NCI-H1930 (cell line): ENCODE measurements at places on chromosomes 16 and 17.

- DNase-seq, result no peak
Measured at GRCh38 chr17:61555127-61555566, 35.9 kb downstream of the NACA2 start.

GRCh38 chr16:86199182-86199581 lies 300.2 kb downstream of the IRF8 start:
- DNase-seq, result no peak

GRCh38 chr17:55484575-55484974 lies 26.7 kb downstream of the SMIM36 start:
- no peak for DNase-seq

DNA sequence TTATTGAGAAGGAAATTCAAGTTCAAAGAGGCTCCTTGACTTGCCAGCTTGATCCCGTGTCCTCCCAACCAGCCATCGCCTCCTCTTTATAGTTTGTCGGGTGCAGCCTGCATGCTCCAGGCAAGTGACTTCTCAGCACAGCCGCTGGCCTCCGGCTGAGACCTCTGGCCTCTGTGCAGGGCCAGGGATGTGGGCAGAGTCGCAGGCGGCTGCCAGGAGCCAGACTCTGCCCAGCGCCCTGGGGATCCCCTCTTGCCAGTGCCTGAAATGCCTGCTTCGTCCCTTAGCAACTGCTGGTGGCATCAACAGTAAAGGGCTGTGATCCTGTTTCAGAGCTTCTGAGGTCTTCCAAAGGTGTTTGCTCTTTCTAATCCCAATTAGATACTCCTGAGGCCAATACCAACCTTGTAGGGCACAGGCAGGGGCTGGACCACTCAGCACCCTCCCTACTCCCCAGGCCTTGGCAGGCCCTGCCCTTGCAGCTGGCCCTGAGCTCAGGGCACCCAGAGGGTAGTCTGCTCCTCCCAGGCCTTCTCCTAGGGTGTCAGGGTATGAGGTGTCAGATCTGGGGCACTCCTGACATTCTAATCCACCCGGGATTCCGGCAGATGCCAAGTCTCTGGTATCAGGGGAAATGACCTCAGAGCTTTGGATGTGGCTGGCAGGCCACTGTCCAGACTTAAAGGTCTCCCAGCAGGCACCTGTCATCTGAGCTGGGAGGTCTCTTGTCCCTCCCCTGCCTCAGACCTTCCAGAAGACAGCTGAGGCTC lies 68.0 kb upstream of the SIAH1 start:
- no peak for DNase-seq

- no peak for DNase-seq
Measured at GRCh38 chr17:78993981-78994671, 14.4 kb upstream of the LGALS3BP start.

GRCh38 chr16:69338557-69339288 lies 641 bp downstream of the COG8 start:
- DNase-seq, result no peak

- DNase-seq, result no peak
Measured at GRCh38 chr17:37274461-37274860, 101.3 kb upstream of the C17orf78 start.

DNA sequence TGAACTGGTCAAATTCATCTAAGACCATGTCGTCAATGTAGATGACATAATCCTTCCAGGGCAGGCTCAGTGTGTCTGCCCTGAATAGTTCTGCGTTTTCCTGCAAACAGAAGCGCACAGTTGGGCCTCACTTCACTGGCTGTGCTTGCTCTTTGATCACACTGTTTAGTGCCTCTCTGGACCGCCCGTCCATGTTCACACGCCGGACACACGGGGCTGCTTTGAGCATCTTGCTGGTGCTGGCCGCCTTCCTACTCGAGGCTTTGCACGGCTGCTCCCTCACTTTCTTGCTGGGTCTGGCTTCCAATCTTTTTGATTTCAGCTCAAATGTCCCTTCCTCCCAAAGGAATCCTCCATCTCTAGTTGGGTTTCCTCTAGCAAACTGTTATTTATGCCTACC lies 37.4 kb downstream of the DNAH17 start:
- no peak for DNase-seq

DNA sequence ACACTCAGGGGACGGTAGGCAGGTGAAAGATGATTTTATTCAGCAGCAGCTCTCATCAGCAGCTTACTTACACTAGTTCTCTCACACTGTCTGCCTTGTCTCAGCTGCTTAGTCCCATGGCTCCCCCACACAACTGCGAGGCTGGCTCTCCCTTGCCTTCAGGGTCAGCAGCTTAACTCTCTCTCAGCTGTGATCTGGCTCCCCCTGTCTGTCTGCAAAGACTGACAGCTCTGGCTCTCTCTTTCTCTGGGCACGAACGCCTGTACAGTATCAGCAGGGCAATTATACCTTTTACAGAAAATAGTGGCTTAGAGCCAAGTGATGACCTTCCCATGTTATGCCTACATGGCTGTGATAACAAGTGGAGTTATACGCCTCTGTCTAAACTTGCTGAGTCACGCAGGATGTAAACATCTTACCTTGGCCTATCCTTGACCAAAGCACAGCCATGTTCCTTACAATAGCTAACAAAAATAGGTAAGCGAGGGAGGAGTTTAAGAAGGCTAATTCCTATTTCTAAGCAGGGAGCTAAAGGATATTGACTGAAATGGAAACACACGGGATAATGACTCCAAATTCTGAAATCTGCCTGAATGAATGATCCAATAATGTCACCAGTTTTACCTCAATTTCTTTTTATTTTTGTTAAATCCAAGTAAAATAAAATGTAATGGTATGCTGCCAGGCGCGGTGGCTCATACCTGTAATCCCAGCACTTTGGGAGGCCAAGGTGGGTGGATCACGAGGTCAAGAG lies 1.1 kb upstream of the NDUFAB1 start:
- DNase-seq, result peak; percentile 67

- peak; percentile 29 for DNase-seq
Measured at GRCh38 chr16:71883168-71883848, 674 bp downstream of the ZNF821 start.

- DNase-seq, result no peak
Measured at GRCh38 chr17:72692676-72693075, 399.8 kb downstream of the SLC39A11 start.

GRCh38 chr17:75602644-75603043 lies 15.0 kb downstream of the MYO15B start:
- no peak for DNase-seq

DNA sequence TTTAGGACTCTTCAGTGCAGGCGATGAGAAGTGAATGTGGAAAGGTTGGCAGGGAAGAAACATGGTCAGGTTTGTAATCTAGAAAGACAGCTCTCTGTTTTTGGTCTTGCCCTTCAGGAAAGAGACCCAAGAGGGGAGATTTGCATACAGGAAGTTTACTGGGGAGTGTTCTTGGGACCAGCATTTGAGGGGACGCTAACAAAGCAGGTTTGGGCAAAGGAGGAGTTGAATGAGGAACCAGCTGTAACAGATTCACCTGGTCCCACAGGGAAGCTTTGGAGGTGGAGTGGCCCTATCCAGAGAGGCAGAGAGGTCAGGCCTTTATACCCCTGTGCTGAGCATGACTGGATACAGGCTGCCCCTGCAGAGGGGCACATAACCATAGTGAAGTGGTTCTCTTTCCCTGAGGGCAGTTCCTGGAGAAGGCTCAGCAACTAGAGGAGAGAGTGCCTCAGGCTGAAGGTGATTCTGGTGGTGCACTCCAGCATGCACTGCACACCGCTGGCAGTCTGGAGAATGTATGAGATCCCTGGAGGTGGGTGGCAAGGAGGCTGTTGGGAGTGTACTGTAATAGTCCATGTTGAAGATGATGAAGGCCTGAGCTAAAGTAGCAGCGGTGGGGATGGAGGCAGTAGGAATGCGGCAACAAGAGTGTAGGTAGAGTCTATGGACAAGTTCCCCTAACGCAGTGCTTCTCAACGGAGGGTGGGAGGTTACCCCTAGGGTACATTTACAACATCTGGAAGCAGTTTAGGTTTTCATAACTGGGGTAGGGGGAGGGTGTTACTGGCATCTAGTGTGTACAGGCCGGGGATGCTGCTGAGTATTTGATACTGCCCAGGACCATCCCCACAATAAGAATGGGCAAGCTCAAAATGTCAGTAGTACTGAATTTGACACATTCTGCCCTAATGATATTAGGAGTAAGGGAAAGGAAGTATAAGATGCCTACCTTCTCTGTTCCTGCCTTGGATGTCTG lies 37.2 kb downstream of the MAP2K6 start:
- no peak for DNase-seq

GRCh38 chr17:62745806-62746205 lies 62.3 kb downstream of the MARCHF10 start:
- no peak for DNase-seq

- peak; percentile 52 for DNase-seq
Measured at GRCh38 chr17:45852535-45853297, 8.0 kb downstream of the SPPL2C start.

DNA sequence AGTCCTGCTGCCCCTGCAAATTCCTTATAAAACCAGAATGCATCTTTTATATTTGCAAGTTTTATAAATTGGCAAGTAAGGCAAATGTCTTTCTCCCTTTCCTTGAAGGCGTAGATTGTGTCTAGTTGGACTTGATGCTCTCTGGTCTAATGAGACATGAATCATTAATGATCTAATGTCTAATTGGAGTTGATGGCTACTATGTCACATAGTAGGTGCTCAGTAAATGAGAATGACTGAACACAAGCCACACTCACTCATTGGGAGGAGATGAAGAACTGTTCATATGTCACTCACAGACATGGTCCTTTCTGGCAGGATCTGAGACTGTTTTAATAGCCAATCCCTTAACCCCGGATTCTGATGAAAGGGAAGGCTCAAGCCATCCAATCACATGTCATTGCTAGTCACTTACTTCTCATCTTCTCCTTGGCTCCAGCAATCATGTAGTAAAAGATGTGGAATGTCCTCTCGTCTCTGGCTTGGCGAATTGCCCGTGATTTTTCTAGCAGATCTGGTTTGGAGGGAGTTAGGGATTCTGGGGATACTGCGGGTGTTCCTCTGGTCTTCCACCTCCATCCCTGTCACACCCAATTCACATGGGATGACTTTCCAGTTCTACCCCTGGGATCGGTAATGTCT lies 81.0 kb downstream of the MYH11 start:
- no peak for DNase-seq

DNA sequence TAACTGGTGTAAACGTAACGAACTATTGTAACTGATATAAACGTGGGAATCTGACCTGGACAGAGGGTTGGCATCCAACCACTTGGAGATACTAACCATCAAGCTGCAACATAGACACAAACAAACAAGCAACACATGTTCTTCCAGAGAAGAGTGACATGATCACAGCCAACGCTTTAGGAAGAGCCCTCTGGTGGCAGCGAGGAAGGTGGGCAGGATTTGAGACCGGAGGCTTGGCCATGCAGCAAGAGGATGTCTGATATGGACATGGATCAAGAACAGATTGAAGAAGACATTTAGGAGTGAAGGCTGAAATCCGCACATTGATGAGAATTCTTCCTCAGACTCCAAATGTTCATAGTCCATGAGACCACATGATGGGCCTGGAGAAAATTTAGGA lies 40.3 kb upstream of the TNRC6A start:
- DNase-seq, result peak; percentile 21

- DNase-seq, result no peak
Measured at GRCh38 chr17:71975331-71975801, 145.5 kb upstream of the SOX9 start.

DNA sequence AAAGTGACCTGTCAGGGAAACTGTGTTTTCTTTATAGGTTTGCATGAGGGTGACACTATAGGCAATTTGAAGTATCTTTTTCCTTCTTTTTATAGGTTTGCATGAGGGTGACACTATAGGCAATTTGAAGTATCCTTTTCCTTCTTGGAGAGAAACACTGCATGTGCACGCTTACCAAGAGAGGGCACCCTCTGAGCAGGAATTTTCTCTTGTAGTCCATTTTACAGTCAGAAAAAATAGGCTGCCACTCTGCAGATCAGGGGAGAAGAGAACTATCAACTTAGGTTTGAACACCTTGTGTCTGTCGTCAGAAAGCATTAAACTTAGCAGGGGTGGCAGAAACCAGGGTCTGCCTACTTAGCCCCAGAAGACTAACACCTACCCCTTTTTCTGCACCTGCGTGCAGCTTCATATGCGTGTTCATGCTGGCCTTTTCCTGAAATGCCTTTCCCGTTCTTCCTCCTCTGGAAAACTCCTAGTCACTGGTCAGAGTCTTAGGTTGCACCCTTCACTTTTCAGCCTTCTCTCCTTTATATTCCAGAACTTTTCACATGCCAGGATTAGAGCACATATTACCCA lies 16.4 kb upstream of the SMIM36 start:
- DNase-seq, result no peak

DNA sequence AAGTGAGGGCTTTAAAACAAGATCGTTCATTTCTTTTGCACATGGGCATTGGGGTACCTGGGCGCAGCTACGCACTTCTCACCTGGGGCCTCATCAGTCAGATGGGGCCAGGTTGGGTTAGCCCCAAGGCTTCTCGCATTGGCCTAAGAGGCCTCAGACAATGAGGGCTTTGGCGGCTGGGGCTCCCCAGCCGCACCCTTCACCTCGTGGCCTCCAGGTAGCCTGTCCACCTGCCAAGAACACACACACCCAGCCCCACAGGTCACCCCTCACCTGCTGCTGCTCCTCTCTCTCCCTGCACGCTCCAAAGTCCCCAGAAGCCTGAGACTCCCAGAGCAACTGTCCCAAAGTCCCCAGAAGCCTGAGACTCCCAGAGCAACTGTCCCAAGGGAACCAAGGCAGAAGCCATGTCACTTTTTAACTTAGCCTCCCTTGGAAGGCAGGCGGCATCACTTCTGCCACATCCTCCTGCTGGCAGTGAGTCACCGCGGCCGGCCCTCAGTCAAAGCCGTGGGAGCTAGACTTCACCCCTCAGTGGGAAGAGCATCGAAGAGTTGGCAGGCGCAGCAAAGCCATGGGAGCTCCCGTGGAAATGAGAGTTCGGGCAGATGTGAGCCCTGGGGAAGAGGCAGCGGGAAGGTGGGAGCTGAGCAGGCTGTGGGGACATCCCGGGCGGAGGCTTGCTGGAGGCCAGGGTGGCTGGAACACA lies 78.9 kb upstream of the PLCG2 start:
- DNase-seq, result no peak

- no peak for DNase-seq
Measured at GRCh38 chr16:760545-761343, at the start of gene MSLN. Gene MSLN (plus strand): TSS chr16:760734. CDS start chr16:762681, 1,947 bp downstream.

DNA sequence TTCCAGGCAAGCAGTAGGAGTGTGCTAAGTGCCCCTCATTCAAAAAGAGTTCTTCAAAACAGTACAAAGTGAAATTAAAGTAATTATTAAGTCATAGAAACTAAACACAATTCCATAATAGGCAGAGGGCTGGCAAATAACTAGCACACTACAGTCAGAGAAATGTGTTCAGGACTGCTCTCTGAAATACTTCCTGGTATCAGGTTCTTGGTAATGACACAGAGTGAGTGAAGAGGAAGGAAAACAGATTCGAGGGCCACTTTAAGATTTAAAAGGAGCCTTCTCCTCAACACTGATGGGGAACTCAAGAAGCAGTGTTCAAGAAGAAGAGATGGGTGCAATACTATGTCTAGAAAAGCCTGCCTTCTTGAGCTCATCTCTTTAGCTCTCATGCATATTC lies 139.2 kb downstream of the TOX3 start:
- DNase-seq, result no peak

GRCh38 chr16:3625911-3626732 lies 14.7 kb upstream of the SLX4 start:
- DNase-seq, result no peak

- no peak for DNase-seq
Measured at GRCh38 chr17:78123258-78123929, 5.2 kb downstream of the TMC6 start.

GRCh38 chr17:41799366-41799765 lies 12.4 kb downstream of the P3H4 start:
- no peak for DNase-seq
